Central memory CD8-positive, alpha-beta T cell (primary cell): ENCODE measurements at places on chromosomes 16 and 17.

GRCh38 chr17:80901319-80901718 is 90.3 kb upstream of the CHMP6 start:
- no peak for DNase-seq

GRCh38 chr16:79452671-79453070 is 147.9 kb downstream of the MAF start:
- no peak for DNase-seq

DNA sequence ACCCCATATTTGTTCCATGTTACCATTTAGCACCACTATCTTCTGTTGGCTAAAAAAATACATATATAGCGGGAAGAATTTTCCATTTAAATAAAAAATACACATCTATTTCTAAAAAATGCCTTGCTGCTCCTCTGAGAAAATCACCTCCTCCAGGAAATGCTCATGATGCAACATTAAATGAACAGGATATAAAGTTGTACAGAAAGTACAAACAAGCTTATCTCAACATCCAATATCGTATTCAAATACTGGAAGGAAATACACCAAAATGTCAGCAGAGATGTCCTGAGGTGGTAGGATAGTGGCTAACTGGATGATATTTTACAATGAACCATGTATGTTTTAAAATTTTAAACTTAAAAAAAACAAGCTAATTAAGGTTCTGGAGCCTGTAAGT is 21.3 kb downstream of the GNA13 start:
- DNase-seq = no peak

DNA sequence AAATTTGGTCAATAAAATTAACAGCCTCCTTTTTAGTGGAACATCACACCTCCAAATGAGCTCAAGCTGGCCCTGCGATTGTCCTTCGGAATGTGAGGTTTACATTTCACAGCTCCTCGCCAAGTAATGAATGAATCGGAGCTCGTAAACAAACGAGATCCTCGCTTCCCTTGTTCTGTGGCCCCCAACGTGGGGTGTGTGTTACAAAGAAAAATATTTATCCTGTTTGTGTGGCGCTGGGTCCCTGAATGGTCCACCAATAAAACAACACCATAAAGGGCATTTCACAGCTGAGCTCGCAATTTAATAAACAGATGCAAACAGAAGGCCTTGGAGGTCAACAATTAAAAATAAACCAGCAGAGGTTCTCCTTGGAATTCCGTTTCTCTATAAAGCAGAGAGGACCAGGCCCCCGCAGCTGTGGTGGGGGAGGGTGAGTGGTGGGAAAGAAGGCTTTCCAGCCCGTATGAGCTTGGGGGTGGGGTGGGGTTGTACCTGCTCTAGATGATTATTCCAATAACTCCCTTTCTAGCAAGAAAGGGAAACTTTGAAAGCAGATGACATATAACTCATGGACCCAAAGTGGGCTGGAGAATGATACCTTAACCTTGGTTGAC is 393.9 kb upstream of the SALL1 start:
- DNase-seq = no peak

DNA sequence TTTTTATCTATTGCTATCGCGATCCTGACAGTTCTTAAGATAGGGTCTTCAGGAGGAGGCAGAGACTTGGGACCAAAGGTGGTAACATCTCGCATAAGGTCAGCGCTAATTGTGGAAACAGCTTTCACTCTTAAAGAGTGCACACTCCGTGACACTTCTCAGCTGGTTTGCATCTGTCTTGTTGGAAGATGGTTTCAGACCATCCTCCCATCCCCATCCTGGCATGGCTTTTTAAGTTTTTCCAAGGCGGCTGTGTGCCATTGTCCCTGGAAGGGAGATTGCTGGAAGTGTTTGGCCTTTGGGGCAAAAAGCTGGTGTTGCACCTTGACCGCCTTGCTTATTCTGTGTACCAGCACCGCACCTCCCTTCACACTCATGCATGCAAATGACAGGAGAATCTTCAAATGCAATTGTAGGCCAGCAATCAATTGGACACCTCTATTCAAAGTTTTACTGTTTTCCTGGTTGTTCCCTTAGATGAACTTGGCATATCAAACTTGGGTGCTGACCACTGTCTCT is 1.5 kb downstream of the SOCS7 start:
- DNase-seq = no peak
